IMR-90 (cell line): ENCODE measurements at places on chromosomes 13 and 19.
A peak's percentile ranks its signal among the peaks of the same experiment; 100 is the strongest.

GRCh38 chr13:28685892-28686291 lies 27.0 kb downstream of the POMP start:
- DNase-seq: no peak

GRCh38 chr13:71137101-71137500 lies 729.9 kb downstream of the DACH1 start:
- no peak for DNase-seq

- peak; percentile 16 for DNase-seq
Measured at GRCh38 chr13:73074014-73074413, 15.2 kb downstream of the KLF5 start.

GRCh38 chr13:33079960-33080359 lies 63.7 kb downstream of the KL start:
- no peak for DNase-seq

- no peak for DNase-seq
Measured at GRCh38 chr19:3313199-3313575, 53.2 kb upstream of the NFIC start.

- DNase-seq: no peak
Measured at GRCh38 chr19:58318297-58318696, 8.5 kb upstream of the ZSCAN22 start.

DNA sequence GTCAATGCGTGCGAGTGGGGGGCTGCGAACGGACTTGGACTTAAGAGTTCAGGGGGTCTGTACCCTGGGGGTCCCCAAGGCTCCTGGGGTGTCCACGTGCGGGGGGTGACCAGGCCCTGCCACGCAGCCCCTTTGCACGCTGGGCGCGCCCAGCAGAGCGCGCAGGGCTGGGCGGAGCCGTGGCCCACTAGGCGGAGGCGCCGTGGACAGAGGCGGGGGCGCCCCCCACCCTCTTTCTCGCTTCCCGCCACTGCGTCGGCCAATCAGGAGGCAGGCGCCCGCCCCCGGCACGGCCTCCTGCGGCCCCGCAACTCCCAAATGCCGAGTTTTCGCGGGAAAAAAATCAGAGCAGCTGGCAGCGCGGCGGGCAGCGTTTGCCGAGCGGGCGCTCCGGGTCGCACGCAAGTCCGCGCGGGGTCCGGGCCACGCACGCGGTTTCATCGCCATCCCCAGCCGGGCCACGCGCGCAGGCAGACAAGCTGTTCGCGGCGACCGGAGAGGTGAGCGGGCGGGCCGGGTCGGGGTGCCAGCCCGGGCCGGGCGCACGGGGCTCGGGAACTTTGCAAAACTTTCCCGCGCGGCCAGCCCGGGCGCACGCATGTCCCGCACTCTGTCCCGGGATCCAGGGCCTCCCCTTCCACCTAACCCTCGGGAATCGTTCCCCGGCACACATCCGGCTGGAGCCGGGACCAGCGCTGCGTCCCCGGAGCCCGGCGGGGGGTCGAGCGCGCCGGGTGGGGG lies at the start of gene UHRF1:
UHRF1 (plus strand) TSS at position 346 of the 741 bp plus-strand sequence. CDS start 1,385 bp downstream, outside the sequence.
- DNase-seq: no peak

DNA sequence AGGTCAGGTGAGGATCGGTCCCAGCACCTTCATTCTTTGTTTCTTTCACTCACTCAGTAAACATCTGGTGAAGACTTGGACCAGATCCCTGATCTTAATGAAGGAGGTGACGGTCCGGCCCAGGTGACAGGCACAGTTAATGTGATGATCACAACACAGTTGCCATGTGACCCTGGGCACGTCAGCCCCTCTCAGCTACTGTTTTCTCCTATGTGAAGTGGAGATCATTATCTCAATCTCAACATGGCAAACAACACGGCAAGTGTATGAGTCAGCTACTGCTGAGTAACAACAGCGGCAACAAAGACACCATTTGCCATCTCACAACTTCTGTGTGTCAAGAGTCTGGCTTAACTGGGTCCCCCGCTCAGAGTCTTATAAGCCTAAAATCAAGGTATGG lies 74.6 kb downstream of the GNG7 start:
- peak; percentile 49 for DNase-seq

GRCh38 chr13:45258334-45258675 lies 57.5 kb upstream of the KCTD4 start:
- DNase-seq: no peak

GRCh38 chr13:24060993-24061392 lies 99.5 kb upstream of the SPATA13 start:
- DNase-seq: no peak

GRCh38 chr13:50801087-50801931 lies 42.2 kb downstream of the DLEU7 start:
- DNase-seq: peak; percentile 72

DNA sequence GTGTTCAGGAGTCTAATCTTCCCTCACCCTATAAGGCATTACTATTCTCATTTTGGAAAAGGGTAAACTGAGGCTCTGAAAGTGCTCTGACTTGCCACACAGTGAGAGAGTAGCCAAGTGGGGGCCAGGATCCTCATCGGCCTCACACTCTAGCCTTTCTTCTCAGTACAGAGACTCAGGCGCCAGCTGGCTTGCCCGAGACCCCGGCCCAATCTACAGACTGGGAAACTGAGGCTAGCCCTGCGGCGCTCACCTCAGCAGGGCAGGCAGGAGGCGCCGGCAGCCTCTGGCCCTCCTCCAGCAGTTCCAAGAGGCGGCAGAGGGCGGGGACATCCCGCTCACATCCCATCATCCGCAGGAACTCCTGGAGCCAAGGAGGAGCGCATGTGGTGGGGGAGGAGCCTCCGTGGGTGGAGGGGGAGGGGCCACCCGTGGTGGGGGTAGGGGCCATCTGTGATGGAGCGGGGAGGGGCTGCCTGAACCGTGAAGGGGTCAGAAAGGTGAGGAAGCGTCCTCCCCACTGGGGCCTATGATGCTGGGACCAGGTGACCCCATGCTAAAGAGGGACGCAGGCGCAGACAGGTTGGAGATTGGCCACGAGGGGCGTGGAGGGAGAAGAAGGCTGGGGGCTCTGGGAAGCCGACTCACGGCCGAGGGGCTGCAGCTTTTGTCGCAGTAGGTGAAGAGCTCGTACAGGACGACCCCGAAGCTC lies 8.7 kb upstream of the INSL3 start:
- DNase-seq: peak; percentile 8

- no peak for DNase-seq
Measured at GRCh38 chr13:76397413-76397812, 488.8 kb downstream of the KCTD12 start.

GRCh38 chr19:46221981-46222610 lies 7.4 kb upstream of the IGFL1 start:
- peak; percentile 34 for DNase-seq

- DNase-seq: peak; percentile 63
Measured at GRCh38 chr13:45063261-45063860, 56.9 kb upstream of the GTF2F2 start.

DNA sequence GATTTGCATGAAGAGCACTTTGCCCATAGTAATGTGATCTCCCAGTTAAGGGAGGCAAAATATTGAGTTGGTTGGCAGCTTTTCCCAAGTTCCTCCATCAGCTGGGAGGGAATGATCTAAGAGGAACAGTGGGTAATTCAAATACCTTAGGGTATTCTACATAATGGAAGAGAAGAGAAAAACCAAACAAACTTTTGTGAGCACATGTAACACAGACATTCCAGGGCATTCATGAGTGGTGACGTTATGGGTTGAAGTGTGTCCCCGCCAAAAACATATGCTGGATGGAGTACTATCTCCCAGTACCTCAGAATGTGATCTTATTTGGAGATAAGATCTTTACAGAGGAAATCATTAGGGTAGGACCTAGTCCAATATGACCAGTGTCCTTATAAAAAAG lies 220.1 kb downstream of the FOXO1 start:
- DNase-seq: no peak

DNA sequence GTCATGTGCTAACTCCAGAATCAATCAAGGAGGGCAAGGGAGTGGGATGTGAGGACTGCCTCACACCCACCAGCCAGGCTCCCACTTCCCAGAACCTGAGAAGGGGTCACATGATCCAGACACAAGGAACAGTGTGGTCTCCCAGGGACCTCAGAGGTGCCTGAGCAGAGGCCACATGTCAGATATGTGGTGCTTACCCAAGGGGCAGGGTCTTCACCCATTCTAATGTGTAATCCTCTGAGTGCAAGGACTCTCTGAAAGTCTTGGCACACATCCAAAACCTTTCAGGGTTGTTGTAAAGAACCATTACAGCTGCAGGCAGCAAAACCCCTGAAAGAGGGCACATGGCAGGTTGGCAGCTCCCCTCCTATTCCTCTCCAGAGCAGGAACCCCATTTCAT lies 656.6 kb downstream of the UQCRFS1 start:
- DNase-seq: no peak

DNA sequence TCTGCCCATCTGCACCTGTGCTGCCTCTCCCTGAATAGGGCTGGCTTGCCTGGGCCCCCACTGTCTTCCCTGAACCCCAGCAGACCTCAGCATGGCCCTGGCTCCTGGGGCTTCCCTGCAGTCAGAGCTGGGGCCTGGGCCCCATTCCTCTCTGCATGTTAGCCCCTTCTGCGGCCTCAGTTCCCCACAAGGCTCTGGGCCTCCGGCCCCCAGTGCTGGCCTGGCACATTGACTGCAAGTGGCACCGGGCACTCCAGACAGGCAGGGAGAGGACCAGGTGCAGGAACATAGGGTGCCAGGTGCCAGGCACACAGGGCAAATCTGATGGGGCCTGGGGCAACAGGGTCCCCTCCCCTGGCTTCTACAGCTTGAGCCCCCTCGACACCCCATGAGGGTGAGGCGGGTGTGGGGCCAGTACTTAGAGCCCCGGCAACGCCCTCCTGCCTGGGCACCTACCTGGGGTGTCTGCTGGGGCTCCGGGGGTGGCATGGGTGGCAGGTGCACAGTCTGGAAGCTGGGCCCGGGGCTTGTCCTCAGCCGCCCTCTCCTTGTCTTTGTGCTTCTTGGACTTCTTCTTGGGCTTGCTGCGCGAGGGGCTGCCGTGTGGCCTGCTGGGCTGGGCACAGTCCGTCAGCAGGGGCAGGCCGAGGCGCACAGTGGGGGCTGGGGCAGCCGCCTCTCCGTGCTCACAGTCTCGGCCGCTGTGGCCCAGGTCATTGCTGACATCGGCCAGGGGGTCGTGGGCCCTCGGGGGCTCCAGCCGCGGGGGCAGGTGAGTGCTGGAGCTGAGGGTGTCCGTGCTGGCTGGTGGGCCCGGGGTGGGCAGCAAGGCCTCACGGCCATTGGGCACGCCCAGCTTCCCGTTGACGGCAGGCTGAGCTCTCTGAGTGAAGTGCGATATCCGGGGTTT lies 12.3 kb upstream of the ISYNA1 start:
- DNase-seq: no peak

GRCh38 chr19:32200312-32201038 lies 144.9 kb upstream of the ZNF507 start:
- DNase-seq: no peak

DNA sequence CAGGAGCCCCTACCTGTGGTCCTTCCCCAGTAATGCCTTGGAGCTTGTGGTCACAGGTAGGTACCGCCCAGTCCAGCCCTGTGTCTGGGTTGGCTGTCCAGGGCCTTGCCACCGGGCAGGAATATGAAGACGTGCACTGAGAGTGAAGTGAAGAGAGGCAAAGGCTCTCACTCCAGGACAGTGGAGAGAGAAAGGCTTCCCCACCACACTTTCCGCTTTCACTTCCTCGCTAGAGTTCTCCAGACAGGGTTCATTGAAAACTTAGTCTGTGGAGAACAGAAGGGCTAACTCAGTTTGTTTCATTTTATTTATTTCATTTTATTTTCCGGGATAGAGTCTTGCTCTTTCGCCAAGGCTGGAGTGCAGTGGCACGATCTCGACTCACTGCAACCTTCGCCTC lies 14.2 kb downstream of the FCAR start:
- DNase-seq: no peak

DNA sequence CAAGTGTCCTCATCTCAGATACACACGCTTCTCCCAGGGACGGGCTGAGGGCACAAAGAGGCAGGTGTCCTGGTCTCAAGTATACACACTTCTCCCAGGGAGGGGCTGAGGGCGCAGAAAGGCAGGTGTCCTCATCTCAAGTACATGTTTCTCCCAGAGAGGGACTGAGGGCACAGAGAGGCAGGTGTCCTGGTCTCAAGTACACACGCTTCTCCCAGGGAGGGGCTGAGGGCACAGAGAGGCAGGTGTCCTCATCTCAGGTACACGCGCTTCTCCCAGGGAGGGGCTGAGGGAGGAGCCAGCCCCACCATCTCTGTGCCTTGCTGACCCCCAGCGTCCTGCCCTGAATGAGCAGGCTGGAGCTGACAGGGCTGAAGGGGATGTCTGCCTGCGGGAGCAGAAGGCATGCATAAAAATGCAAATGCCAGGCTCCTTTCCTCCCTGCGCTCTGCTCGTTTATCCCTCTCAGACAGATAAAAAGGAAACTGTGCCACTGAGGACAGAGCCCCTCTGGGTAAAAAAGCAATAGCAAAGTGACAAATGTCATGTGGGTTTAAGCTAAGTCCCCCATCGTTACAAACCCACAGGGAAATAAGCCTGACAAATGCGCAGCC lies 96.1 kb upstream of the UQCRFS1 start:
- DNase-seq: no peak

GRCh38 chr19:3365836-3366752 lies at the start of gene NFIC:
NFIC (plus strand) TSS chr19:3366583; CDS start chr19:3366637, 54 bp downstream.
- peak; percentile 79 for DNase-seq

DNA sequence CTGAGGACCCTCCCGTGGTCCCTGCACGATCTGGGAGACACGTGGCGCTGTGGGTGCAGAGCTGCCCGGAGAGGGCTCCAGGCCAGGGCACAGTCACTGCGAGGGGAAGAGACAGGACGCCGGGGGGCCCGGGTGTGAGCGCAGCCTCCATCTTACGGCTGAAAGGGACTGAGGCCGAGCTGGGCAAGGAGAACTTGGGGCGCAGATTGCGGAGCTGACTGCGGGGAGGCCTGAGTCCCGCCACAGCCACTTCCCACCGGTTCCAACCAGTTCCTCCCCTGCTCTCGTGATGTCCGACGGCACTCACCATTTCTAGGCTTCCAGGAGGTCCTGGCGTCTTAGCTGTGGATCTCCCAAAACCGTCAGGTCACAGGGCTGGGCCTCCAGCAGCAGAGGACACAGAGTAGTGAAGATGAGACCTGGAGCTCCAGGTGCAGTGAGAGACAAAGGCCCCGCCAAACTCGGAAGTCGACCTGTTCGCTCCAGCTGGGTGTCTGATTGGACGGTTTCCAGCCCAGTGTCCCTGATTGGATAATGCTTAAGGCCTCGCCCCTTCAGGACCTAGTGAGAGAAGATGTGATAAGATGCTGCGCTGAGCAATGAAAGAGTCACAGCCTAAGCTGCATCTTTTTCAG lies 4.8 kb upstream of the ZNF253 start:
- DNase-seq: no peak

DNA sequence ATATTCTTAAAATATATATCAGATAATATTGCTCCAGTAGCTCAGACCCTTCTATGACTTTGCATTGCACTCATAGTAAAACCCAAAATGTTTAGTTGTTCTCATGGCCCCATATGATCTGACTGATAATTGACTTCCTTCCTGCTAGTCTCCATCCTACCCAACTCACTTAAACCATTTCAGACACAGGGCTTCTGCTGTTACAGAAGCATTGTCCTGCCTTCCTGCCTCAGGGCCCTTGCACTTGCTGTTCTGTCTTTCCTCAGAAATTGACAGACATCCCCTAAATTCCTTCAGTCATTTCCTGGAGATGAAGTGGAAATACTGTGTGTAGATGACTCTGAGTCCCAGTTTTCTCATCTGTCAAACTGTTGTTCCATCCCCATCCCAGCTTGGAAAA lies 19.7 kb downstream of the FBXL12 start:
- DNase-seq: no peak

GRCh38 chr13:102236341-102236740 lies 165.5 kb downstream of the FGF14 start:
- DNase-seq: no peak
